ENCODE measurements at places on chromosomes 1 and 21.

- no peaks in the 10 kb centered on the region for H3K36me3 ChIP-seq
- DNase-seq: no peak
- peaks cover 31% of the 10 kb centered on the region for H3K4me1 ChIP-seq
- H3K27ac ChIP-seq: no peak overlapping the region
- no peaks in the 10 kb centered on the region for H3K27me3 ChIP-seq
- no peak overlapping the region for H3K4me3 ChIP-seq
Observed at GRCh38 chr1:91872559-91873081, 13.3 kb downstream of the TGFBR3 start.

DNA sequence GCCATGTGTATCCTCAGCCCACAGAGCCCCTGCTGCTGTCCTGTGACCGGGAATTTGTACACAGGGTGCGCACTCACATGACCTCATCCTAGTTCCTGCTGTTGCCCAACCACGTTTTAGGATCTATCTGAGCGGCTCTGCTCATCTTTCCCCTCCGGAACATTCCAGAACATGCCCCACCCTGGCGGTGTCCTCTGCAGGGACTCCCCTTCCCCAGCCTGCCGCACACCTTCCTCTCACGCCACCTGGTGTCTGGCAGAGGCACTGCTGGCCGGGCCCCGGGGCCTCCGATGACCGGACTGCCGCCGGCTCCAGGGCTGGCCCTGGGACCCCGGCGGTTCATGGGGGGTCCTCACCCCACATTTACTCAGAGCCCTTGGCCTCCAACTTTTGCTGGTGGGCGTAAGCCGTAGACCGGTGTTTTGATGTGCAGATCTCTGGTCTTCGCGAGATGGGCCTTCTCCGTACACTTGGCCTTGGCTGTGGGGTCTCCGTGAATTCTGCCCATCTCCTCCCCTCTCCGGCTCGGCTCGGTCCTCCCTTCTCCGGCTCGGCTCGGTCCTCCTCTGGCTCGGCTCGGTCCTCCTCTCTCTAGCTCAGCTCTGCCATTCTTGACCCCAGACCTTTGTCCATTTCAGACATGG, 29.5 kb downstream of the ARHGEF16 start:
- no peak overlapping the region for H3K4me3 ChIP-seq
- no peaks in the 10 kb centered on the region for H3K4me1 ChIP-seq
- no peak overlapping the region for H3K27ac ChIP-seq
- H3K36me3 ChIP-seq: no peaks in the 10 kb centered on the region
- no peaks in the 10 kb centered on the region for H3K27me3 ChIP-seq

- H3K4me1 ChIP-seq: no peaks in the 10 kb centered on the region
- no peaks in the 10 kb centered on the region for H3K27me3 ChIP-seq
- H3K4me3 ChIP-seq: no peak overlapping the region
- H3K27ac ChIP-seq: no peak overlapping the region
Observed at GRCh38 chr21:42379426-42380215, 13.3 kb upstream of the TFF1 start.

- no peaks in the 10 kb centered on the region for H3K36me3 ChIP-seq
- no peak for DNase-seq
- H3K27me3 ChIP-seq: no peaks in the 10 kb centered on the region
- H3K4me1 ChIP-seq: no peaks in the 10 kb centered on the region
- no peak overlapping the region for H3K4me3 ChIP-seq
- H3K27ac ChIP-seq: no peak overlapping the region
Observed at GRCh38 chr1:164382384-164382783, 176.6 kb upstream of the PBX1 start.

GRCh38 chr1:113770031-113770430, 10.7 kb upstream of the PHTF1 start:
- H3K27ac ChIP-seq: no peak overlapping the region
- H3K4me1 ChIP-seq: peaks cover 11% of the 10 kb centered on the region
- no peak overlapping the region for H3K4me3 ChIP-seq
- H3K36me3 ChIP-seq: peaks cover 57% of the 10 kb centered on the region
- no peaks in the 10 kb centered on the region for H3K27me3 ChIP-seq

DNA sequence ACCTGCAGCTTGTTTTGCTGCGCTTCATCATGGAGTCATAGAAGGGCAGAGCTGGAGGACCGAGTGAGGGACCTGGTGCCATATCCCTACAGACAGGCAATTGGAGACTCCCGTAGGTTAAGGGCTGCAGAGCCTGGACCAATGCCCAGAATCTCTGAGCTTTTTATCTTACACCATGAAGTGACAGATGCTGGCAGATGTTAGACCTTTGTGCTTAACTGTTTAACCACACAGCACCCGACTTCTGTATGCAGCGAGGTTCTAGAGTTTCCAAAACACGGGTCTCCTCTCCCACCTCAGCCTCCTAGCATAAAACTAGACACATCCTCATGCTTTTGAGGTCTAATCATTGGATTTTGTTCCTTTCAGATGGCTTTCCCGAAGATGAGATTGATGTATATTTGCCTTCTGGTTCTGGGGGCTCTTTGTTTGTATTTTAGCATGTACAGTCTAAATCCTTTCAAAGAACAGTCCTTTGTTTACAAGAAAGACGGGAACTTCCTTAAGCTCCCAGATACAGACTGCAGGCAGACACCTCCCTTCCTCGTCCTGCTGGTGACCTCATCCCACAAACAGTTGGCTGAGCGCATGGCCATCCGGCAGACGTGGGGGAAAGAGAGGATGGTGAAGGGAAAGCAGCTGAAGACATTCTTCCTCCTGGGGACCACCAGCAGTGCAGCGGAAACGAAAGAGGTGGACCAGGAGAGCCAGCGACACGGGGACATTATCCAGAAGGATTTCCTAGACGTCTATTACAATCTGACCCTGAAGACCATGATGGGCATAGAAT, 47.6 kb downstream of the B3GALT5 start:
- DNase-seq: no peak
- H3K4me3 ChIP-seq: peak overlapping the region; percentile 24
- no peaks in the 10 kb centered on the region for H3K27me3 ChIP-seq
- H3K4me1 ChIP-seq: peaks cover 8% of the 10 kb centered on the region
- peak overlapping the region; percentile 36 for H3K27ac ChIP-seq

- H3K27ac ChIP-seq: no peak overlapping the region
- H3K4me1 ChIP-seq: no peaks in the 10 kb centered on the region
Observed at GRCh38 chr1:234222561-234223280, 150.5 kb upstream of the COA6 start.

GRCh38 chr1:32761253-32761877, 55.8 kb downstream of the YARS1 start:
- H3K4me3 ChIP-seq: no peak overlapping the region
- H3K36me3 ChIP-seq: peaks cover 6% of the 10 kb centered on the region
- peak; percentile 60 for DNase-seq
- H3K27ac ChIP-seq: peak overlapping the region; percentile 88

DNA sequence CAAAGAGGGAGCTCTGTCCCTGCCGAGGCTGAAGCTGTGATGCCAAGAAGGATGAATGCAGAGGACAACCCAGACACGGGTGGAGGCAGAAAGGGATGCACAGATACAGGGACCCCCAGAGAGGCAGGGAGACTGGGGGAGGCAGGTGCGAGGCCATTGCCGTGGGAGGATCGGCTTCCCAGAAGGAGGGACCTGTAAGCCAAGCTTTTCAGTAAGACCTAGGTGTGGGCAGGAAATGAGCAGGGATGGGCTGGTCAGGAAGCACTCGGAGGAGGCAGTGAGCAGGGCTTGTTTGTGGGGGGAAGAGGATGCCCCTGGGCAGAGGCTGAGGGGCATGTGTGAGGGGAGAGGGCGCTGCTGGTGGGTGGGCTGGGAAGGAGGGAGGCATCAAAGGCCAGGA, 67.7 kb upstream of the WNT4 start:
- H3K36me3 ChIP-seq: no peaks in the 10 kb centered on the region
- no peak for DNase-seq
- H3K4me3 ChIP-seq: no peak overlapping the region
- H3K27me3 ChIP-seq: peaks cover 58% of the 10 kb centered on the region
- H3K27ac ChIP-seq: no peak overlapping the region

GRCh38 chr1:11453742-11454491, 25.0 kb upstream of the DISP3 start:
- no peak overlapping the region for H3K4me3 ChIP-seq
- DNase-seq: no peak
- H3K4me1 ChIP-seq: no peaks in the 10 kb centered on the region
- H3K27me3 ChIP-seq: peaks cover 42% of the 10 kb centered on the region
- H3K36me3 ChIP-seq: no peaks in the 10 kb centered on the region
- no peak overlapping the region for H3K27ac ChIP-seq

GRCh38 chr1:53388963-53389362, 61.1 kb upstream of the LRP8 start:
- H3K4me1 ChIP-seq: no peaks in the 10 kb centered on the region
- no peak overlapping the region for H3K4me3 ChIP-seq
- H3K36me3 ChIP-seq: no peaks in the 10 kb centered on the region
- peak; percentile 21 for DNase-seq
- H3K27ac ChIP-seq: no peak overlapping the region

- H3K27ac ChIP-seq: no peak overlapping the region
- no peaks in the 10 kb centered on the region for H3K36me3 ChIP-seq
- DNase-seq: no peak
- H3K4me1 ChIP-seq: peaks cover 5% of the 10 kb centered on the region
- H3K4me3 ChIP-seq: no peak overlapping the region
- H3K27me3 ChIP-seq: no peaks in the 10 kb centered on the region
Observed at GRCh38 chr1:211520641-211521040, 28.7 kb upstream of the RD3 start.

GRCh38 chr1:22846458-22846857, 126.2 kb downstream of the LACTBL1 start:
- no peaks in the 10 kb centered on the region for H3K4me1 ChIP-seq
- peak; percentile 82 for DNase-seq
- H3K27me3 ChIP-seq: peaks cover 7% of the 10 kb centered on the region
- H3K27ac ChIP-seq: no peak overlapping the region

GRCh38 chr1:212926372-212926771, 24.0 kb upstream of the VASH2 start:
- no peaks in the 10 kb centered on the region for H3K36me3 ChIP-seq
- no peaks in the 10 kb centered on the region for H3K4me1 ChIP-seq
- no peak overlapping the region for H3K4me3 ChIP-seq
- DNase-seq: no peak

DNA sequence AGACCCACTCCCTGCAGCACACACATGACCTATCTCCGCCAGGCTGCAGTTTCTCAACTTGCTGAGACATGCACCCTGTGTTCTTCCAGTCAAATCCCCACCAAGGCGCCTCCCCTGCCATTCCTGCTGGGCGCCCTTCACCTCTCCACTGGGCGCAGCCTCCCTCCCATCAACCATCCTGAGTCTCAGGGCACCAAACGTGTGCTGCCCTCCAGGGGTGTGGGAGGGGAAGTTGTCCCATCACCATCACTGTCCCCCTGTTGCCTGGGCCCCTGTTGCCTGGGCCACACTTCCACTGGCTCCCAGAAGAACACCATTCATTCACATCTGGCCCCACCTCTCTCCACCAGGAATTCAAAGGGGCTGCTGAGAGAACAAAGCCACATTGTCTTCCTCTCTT, 44.9 kb upstream of the EFHD2 start:
- no peak for DNase-seq
- H3K4me3 ChIP-seq: no peak overlapping the region
- no peaks in the 10 kb centered on the region for H3K36me3 ChIP-seq
- no peak overlapping the region for H3K27ac ChIP-seq
- H3K4me1 ChIP-seq: no peaks in the 10 kb centered on the region

GRCh38 chr1:7018351-7018750, 233.1 kb downstream of the CAMTA1 start:
- peaks cover 6% of the 10 kb centered on the region for H3K27me3 ChIP-seq
- H3K36me3 ChIP-seq: no peaks in the 10 kb centered on the region
- no peaks in the 10 kb centered on the region for H3K4me1 ChIP-seq
- no peak for DNase-seq
- no peak overlapping the region for H3K4me3 ChIP-seq

DNA sequence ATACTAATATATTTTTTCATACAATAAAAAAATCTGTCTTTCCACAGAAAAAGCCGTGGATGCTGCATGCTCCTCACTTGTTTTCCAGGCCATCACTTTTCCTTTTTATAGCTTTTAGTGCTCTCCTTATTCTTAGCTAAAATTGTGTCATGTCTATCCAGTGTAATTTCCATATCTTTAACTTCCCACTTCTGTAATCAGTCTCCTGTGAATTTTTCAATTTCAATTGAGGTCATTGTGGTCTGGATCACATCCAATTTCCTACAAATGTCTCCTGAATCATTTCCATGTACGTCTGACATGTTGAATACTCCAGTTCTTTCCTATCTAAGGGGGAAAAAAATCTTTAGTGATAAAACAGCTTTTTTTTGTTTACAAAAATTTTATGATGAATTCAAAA, 838.2 kb upstream of the B3GALT2 start:
- H3K36me3 ChIP-seq: no peaks in the 10 kb centered on the region
- no peak for DNase-seq
- no peaks in the 10 kb centered on the region for H3K4me1 ChIP-seq
- H3K27ac ChIP-seq: no peak overlapping the region
- no peak overlapping the region for H3K4me3 ChIP-seq

DNA sequence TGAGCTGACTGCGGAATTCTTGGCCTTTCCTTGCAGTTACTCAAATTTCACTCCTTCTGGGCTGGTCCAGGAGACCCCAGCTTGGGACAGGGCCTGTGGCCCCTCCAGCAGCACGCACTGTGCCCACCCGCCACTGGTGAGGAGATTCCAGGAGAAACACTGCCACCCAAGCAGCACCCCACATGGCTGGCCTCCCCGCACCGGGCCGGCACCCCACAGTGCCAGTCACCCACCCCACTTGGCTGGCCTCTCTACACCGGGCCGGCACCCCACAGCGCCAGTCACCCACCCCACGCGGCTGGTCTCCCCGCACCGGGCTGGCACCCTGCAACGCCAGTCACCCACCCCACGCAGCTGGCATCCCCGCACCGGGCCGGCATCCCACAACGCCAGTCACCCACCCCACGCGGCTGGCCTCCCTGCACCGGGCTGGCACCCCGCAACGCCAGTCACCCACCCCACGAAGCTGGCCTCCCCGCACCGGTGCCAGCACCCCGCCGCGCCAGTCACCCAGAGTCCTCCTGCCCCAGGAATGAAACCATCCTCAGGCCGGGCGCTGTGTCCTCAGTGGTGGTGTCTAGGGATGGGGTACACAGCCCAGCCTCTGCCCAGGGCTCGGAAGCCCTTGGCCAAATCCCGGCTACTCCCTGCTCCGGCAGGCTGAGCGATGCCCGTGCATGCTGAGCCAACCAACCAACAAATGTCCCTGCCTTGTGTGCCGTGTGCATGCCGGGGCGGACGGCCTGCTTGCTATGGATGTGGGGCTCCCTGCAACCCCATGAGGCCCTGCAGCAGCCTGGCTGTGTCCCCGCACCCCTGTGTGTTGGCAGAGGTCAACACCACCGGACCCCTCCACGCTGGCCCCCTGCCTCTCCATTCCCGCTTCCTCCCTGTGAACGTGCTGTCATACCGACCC, 38.6 kb upstream of the TSPEAR start:
- no peak overlapping the region for H3K4me3 ChIP-seq
- no peak for DNase-seq
- H3K4me1 ChIP-seq: no peaks in the 10 kb centered on the region
- H3K27ac ChIP-seq: no peak overlapping the region
- no peaks in the 10 kb centered on the region for H3K36me3 ChIP-seq

Measured in lower lobe of right lung (tissue), 2 donors.